ENCODE measurements at places on chromosomes 3 and 15.

DNA sequence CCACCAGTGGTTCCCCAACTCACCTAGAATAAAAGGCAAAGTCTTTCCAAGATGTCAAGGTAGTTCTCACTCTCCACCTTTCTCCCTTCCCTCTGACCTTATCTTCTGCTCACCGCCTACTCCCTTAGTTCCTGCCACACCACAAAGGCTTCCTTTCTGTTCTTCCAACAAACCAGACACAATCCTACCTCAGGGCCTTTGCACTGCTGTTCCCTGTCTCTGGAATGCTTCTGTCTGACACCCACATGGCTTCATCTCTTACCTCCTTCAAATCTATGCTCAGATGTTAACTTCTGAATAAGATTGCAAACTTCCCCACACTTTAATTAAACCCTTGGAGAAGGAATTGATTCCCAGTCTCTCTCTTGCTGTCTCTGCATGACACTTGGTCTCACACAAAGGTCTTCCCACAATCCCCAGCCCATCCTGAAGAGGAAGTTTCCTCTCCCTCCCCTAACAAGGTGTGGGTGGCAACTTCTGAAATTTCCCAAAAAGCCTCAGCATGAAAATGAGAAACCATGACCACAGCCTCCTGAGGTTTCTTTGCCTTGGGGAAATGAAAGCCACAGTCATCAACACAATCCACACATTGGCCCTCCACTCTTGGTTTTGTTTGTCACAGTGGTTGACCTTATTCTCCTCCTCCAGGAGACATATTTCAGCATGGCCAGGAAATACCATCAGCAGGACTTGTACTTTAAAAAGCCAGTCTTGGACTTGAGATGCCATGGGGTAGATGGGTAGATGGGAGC is 3.0 kb upstream of the RYK start:
- no peak for DNase-seq

DNA sequence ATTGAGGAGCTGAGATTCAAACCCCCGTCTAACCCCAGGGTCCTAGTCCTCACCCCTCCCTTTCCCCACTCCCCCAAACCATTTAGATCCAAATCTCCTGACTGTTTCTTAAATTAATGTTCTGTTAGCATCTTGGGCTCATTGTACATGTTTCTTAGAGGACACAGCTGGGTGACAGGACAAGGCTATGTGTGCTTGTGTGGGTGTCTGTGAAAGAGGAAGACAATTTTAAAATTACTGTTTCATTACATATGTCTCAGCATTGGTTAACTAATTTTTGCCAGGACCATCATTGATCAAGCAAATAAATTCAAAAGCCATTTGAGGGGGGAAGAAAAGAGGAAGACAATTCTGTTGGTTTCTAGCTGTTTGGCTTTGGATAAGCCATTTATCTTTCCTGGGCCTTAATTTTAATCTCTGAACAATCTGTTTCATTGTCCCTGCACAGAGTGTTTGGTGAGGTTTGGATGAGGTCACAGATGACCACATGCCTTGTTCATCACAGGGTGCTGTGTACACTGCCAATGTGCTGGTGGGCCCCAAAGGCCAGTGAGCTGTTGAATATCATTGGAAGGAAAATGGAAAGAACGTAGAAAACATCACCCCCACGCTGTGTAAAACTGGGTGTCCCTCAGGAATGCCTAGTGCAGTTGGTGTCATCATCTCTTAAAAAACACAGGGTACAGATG is 51.9 kb downstream of the RPLP1 start:
- no peak for DNase-seq

- no peak for DNase-seq
These were observed 65.9 kb downstream of the SLCO2A1 start for GRCh38 chr3:133963657-133964396.

GRCh38 chr3:187215460-187215859 is 18.2 kb downstream of the RTP1 start:
- DNase-seq = no peak

GRCh38 chr3:57120040-57120439 is 45.1 kb downstream of the IL17RD start:
- no peak for DNase-seq

- DNase-seq = no peak
These were observed 157.9 kb downstream of the STAC start for GRCh38 chr3:36538136-36538749.

GRCh38 chr3:161100994-161101393 is 4.2 kb downstream of the B3GALNT1 start:
- DNase-seq = no peak

DNA sequence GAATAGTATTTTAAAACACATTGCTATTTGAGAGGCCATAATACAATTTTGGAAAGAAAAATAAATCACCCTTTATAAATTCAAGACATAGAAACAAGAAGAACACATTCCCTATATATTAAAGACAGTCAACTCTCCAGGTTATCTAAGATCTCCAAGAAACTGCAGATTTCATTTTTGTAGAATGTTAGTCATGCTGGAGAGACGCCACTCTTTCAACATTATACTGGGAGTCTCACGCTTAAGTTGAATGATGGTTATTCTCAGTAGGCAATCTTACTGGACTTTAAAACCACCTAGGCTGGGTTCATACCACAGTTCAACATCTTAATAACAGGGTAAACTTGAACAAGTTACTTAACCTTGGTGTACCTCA is 3.6 kb upstream of the CHRM5 start:
- DNase-seq = no peak

GRCh38 chr3:77326586-77326985 is 286.7 kb downstream of the ROBO2 start:
- DNase-seq = no peak

GRCh38 chr15:44159492-44159891 is 35.6 kb downstream of the FRMD5 start:
- DNase-seq = no peak

DNA sequence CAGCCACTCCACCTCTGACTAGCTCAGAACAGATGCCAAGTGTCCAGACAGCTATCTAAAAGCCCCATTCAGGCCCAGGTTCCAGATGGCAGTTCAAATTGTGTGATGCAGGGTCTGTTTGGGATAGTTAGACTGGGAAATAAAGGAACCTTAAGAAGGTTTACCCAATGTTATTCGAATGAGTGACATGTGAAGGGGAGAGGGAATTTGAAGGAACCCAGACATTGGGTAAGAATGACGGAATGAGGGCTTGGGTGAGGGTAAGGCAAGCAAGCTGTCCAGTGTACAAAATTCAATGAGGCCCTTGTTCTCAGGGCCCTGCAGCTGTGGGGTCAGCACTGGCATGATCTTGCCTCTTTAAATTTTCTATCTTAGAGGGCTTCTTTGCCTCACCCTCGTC is 34.1 kb downstream of the ATP13A5 start:
- DNase-seq = no peak

GRCh38 chr3:176971613-176972174 is 225.6 kb downstream of the TBL1XR1 start:
- DNase-seq = no peak

- no peak for DNase-seq
These were observed 42.7 kb downstream of the THBS1 start for GRCh38 chr15:39623529-39623931.

DNA sequence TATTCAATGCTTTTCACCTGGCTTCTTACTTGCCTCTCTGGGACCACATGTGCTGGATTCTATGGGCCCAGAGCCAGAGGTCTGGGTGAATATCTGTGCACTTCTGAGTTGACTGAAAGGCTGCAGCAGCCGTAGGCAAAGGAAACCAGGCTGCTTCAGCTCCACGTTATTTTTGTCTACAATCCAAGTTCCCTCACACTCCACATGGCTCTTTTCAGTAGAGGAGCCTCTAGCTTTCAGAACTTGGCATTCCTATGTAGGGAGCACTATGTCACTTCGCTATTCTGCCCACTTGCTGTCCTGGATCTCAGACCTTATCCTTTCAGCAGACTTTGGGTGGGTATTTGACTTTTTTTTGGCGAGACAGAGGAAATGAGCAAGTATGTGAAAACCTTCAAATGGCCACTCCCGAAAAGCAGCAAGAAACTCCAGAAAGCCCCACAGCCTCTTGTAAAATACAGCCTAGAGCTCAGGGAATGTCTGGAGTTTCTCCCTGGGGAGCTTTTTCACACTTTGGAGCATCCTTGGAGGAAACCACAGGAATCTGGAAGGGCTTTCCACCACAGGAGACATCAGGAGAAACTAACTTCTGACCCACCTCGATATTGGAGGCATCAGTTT is 80.9 kb downstream of the DUT start:
- DNase-seq = no peak

- no peak for DNase-seq
These were observed 59.5 kb downstream of the MINDY2 start for GRCh38 chr15:58830556-58830955.

- no peak for DNase-seq
These were observed 84.8 kb upstream of the ICE2 start for GRCh38 chr15:60563539-60564404.

- DNase-seq = no peak
These were observed 17.7 kb downstream of the TM4SF18 start for GRCh38 chr3:149315694-149316093.

GRCh38 chr3:169390741-169391305 is 272.7 kb downstream of the MECOM start:
- DNase-seq = no peak

- DNase-seq = no peak
These were observed 57.2 kb upstream of the KY start for GRCh38 chr3:134707908-134708597.

DNA sequence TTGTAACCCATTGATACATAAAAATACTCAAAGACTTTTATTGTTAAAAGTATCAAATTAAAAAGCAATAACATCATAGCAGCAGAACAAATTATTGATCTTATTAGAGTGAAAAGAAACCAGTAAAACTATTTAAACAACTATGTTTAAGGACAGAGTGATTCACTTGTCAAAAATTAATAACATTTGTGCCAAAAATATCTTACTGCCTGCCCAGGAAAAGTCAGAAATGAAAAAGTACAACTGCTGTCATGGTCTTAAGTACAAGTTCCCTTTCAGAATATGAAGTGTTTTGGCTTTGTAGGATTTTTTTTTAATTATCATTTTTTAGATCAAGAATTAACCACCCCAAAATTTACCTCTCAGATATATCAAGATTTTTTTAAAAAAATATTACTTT is 3.4 kb downstream of the IFT57 start:
- no peak for DNase-seq

- no peak for DNase-seq
These were observed 153.5 kb downstream of the FNDC3B start for GRCh38 chr3:172192830-172193415.

GRCh38 chr3:73070675-73071575 is 9.5 kb downstream of the EBLN2 start:
- no peak for DNase-seq

DNA sequence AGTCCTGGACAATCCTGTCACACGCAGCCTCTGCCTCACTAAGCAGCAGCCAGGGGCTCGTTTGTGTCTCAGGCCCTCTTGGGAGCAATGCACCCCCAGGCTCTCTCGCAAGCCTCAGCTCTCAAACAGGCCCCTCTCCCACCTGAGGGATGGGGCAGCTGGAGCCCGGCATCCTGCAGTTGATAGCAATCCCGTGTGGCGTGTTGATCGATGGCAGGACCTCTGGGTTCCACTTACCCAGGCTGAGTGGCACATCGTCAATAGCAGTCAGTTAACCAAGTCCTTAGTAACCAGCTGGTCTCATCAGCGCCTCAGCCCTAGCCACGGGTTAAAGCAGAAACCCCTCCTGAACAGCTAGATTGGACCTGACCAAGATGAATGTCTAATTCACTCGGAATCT is 36.5 kb upstream of the PLXNA1 start:
- DNase-seq = no peak

- peak; percentile 15 for DNase-seq
These were observed 27.8 kb upstream of the AP4E1 start for GRCh38 chr15:50880651-50881114.

DNA sequence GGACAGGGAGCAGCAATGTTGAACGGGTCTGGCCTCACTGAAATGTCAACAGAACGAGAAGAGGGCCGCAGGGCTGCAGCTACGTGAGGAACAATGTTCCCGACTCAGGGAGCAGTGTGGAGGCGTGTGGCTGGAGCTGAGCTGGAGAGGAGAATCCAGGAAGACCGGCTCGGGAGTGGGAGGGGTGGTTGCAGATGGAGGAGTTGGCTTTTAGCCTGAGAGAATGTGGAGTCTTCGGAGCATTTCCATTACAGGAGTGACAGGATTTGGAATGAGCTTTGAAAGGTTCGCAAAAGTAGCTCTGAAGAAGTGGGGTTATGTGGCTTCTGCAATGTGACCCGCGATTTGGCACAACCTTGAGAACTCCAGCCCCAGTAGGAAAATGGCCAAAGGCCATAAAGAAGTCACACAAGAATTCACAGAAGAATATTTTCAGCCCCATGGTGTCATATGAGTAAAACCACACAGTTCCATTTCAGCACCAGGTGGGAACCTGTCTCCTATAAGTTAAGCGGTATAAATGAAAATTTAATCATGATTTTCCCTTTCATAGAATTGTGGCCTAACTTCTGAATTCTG is 78.8 kb upstream of the NSMCE3 start:
- DNase-seq = no peak

DNA sequence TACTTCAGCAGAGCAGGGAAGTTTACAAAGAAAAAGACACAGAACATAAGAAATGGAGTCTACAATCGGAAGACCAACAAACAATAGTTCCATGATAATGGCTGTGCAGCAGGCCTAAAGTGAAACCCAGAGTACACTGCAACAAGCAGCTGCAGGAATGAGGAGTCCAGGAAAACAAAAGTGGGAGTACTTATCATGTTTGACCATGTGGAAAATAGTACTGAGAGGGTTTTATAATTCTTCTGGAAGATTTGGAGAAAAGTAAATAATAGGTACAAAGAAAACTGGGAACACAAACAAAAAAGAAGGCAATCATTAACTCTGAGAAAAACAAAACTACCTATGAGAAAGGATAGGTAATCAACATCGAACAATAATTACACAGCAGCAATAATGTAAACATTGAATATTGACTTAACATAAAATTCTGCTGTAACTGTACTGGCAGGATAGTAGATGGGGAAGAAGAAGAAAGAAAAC is 87.5 kb downstream of the NEK10 start:
- DNase-seq = no peak

- DNase-seq = no peak
These were observed 92.6 kb upstream of the CCDC54 start for GRCh38 chr3:107284612-107285011.

DNA sequence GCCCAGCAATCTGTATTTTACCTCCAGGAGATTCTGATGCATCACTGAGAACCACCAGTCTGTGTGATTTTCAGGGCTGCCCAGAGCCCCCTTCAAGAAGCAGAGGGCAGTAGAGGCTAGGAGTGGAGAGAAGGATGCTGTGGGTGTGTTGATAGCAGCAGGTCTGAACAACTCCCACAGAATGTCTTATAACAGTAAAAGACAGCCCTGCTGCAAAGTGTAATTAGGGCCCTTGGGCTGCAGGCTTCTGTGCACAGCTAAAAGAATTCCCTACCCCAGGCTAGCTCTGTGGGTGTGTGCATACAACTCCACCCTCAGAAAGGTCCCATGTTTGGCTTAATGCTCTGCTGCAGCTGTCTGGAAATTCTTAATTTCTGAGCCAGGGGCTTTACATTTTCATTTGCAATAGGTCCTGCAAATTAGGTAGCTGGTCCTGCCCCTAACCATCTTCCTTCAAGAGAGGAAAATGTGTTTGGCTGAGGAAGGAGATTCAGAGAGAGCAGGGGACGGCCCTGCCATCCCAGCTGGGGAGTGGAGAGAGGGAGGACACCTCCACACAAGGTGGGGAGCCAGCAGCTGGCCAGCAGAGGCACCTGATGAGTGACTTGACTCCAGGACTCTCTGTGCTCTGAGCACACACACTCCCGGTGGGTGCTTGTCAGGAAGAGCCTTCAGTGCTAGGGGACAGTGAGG is 43.2 kb upstream of the RAB6B start:
- DNase-seq = no peak
